ENCODE measurements at places on chromosomes 1 and 21.

DNA sequence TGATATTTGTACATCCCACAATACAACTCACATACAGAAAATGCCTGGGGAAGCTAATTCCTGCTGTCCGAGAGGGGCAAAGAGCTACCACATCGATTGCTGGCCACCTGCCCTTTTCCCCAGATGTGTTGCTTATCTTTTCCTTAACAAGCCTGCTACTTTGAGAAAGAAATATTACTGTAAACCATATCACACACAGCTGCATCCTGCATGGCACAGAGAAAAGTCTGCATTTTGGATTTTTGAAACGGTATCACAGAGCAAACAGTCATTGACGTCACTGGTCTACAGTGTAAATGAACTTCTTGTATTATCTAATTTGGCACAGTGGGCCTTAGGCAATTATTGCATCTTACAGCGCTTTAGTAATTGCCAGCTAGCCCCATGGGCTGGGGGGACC is 164.7 kb downstream of the CLIC6 start:
- no peak for DNase-seq

- no peak for DNase-seq
Measured at GRCh38 chr1:36137226-36137625, 12.1 kb downstream of the TRAPPC3 start.

GRCh38 chr21:36668713-36669112 is 30.2 kb upstream of the SIM2 start:
- no peak for DNase-seq

GRCh38 chr1:14794136-14794768 is 195.8 kb downstream of the KAZN start:
- no peak for DNase-seq
